ENCODE measurements at places on chromosomes 6 and 20.

GRCh38 chr6:74277777-74278186 lies 581.8 kb downstream of the CD109 start:
- no peak for DNase-seq

GRCh38 chr6:1910621-1911407 lies 301.1 kb downstream of the FOXC1 start:
- no peak for DNase-seq

DNA sequence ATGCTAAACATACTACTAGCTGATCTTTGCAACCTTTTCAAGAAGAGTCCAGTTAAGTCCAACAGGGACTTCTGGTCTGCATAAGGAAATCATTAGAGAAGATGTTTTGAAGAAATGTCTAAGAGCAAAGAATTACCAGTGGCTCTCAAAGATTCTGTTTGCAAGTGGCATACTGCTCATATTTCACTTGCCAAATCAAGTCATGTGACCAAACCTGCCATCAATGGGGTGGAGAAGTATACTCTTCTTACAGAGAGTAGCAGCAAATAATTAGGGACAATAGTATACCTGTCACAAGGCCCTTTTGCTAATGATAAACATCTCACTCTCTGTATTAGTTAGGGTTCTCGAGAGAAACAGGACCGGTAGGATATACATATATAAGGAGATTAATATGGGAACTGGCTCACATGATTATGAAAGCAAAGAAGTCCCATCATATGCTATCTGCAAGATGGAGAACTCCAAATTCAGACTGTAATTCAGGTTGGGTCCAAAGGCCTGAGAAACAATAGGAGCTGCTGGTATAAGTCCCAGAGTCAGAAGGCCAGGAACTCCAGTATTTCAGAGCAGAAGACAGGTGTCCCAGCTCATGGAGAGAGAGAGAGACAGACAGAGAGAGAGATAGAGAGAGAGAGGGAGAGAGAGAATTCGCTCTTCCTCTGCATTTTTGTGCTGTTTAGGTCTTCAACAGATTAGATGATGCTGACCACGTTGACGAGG lies 111.5 kb downstream of the LCA5 start:
- DNase-seq: no peak

DNA sequence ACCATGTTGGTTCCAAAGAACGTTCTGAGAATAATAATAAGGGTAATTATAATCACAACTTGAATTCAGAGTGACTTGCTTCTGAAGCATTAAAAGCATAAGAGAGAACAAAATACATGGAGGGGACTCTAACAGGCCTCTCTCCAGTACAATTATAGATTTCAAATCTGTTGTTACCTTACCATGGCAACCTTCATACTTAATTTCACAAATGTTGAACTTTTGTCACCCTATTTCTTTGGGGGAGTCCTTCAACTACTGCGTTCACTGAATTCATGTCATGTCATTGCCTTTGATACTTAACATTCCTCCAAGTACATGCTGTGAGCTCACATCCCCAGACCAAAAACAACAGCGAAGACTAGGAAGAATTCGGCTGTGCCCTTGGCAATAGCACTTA lies 104.0 kb downstream of the MKKS start:
- DNase-seq: no peak

GRCh38 chr6:101577091-101577490 lies 183.6 kb downstream of the GRIK2 start:
- DNase-seq: no peak

DNA sequence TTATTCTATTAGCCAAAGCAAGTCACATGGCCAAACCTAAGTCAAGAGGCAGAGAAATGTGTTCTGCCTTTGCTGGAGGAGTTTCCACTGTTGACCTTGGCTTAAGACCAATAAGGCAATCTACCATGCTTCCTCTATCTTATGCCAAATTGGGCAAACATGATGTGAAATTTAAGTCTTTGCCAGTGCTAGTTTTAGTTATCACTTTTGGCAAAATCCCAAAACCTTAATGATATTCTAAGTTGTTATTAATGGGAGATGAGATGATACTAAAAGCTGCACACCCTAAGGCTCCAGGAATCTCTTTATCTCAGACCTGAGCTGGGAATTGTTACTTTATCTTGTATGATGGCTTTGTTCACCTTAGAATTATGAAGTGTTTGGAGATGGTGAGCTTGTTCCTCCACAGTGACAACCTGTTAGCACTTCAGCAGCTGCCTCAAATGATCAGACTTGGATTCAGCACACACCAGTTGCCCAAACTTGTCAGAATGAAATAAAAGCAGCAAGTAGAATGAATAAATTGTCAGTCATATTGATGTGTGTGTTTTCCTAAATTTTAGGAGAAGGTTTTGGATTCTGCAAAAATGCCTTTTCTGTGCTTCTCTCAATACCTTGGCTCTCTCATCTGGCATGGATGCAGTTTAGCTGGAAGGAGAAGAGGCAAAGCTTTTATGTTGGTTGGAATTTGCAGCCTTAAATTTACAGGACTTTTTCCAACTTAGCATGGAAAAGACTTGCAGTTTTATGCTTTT lies 49.3 kb downstream of the RIN2 start:
- no peak for DNase-seq

DNA sequence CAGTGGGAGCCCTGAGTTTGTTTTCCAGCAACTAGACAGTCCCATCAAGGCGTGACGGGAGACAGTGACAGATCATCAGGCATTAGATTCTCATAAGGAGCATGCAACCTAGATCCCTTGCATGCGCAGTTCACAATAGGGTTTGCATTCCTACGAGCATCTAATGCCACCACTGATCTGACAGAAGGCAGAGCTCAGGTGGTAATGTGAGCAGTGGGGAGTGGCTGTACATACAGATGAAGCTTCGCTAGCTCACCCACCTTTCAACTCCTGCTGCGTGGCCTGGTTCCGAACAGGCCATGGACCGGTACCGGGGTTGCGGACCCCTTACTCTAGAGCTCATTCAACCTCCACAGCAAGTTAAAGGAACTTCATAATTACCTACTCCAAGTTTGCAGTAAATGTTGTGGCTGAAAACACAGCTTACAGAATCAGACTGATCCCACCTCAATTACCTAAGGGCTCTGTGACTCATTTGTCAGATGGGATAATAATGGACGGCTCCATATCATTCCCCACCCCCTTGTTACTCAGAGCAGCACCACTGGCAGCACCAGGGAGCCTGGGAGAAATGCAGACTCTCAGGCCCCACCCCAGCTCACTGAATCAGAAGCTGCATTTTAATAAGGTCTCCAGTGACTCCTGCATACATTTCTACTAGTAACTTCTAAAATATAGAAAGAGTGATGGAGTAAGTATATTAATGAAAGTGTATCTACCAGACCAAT lies 15.7 kb downstream of the PXMP4 start:
- DNase-seq: no peak

GRCh38 chr6:44800784-44801592 lies 413.5 kb downstream of the CDC5L start:
- no peak for DNase-seq

DNA sequence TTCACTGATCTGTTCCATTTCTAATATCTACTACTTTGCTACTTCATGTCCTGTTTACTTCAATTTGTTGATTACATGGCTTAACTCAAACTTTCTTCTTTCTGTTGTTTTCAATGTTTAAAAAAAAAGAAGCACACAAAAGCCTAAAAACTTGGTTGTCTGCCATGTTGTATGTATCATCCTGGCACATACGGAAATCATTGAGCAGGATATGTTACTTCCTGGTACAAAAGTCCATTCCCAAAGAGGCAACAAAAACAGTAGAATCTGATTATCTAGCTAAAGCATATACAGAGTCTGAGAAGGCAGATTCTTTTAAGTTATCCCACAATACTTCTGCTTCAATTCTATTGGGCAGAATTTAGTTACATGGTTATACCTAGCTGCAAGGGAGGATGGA lies 14.5 kb upstream of the COL12A1 start:
- no peak for DNase-seq

- DNase-seq: no peak
Measured at GRCh38 chr6:164924674-164925073, 384.7 kb downstream of the C6orf118 start.

- no peak for DNase-seq
Measured at GRCh38 chr6:115891111-115891669, 169.5 kb downstream of the FRK start.

DNA sequence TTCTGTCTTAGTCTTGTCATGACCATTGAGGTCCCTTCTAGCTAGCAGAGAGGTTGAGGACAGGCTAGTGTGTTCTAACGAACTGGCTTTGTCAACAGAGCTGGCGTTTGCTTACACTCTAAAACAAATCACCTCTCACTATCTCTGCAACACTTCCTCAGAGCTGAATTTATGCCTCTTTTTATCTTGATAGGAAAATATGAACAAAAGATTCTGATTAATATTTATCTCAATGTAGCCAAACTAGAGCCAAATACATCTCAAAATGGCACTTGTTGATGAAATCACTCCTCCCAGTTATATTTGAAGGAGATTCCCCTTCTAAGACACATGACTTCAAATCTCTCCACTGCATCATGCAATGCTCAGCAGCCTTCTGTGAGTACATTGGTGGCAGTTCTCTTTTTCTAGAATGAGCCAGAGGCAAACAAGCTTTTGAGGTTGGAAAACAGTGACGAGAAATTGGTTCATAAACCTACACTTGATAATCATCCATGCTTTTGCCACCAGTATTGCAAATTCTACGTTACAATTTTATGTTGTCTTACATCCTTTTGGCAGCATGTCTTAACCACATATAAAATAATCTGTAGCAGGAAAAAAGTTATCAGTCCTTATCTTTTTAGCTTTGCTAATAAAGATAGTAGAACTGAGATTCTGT lies 615.7 kb upstream of the CITED2 start:
- DNase-seq: no peak

- no peak for DNase-seq
Measured at GRCh38 chr6:39945626-39946025, 11.4 kb upstream of the MOCS1 start.

DNA sequence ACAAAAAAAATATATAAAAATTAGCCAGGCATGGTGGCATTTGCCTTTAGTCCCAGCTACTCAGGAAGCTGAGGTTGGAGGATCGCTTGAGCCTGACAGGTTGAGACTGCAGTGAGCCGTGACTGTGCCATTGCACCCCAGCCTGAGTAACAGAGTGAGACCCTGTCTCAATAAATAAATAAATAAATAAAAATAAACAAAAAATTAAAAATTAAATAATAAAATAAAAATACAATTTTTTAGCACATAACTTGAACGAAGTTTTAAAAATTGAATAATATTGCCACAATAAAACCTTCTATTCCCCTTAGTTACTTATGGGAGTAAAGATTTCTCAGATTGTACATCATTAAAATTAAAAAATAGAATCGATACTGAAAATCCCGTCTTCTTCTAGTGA lies 29.2 kb upstream of the CGA start:
- DNase-seq: no peak

DNA sequence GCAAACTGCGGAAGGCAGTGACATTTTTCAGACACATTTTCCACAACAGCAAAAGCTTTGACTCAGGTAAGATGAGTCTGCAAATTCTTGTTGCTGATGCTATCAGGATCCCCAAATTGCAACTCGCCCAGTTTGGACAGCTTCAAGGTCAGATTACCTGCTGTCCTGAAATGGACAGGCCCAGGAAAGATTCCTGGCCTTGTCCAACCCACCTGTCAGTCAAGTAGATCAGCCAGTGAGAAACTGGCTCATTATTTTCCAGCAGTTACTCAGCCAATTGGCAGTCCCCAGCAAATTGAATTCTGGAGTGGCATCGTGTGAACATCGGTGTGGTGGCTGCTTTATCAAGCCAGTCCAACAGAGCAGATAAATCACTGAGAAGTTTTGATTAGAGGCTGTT lies 84.5 kb upstream of the SNAP25 start:
- no peak for DNase-seq

- no peak for DNase-seq
Measured at GRCh38 chr20:51799401-51799860, 2.9 kb downstream of the SALL4 start.

DNA sequence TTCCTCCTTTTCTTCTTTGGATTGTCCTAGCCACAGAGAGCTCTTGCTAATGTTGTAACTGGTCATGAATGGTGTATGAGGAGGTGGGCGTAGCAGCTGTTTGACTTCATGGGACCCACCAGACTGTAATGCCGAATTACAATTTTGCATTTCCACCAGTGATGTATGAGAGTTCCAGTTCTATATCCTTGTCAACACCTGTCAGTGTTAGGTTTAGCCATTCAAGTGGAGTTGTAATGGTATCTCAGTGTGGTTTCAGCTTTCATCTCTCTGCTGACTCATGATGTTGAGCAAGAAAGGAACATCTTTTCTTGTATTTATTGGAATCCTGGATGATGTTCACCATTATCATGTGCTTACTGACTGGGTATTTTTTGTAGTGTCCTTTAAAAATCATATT lies 5.1 kb downstream of the IGF2R start:
- no peak for DNase-seq

GRCh38 chr6:149266659-149267058 lies 50.9 kb upstream of the TAB2 start:
- no peak for DNase-seq

- DNase-seq: no peak
Measured at GRCh38 chr6:119176445-119176844, 98.0 kb upstream of the FAM184A start.

GRCh38 chr6:20333721-20334269 lies 67.9 kb upstream of the E2F3 start:
- DNase-seq: no peak

DNA sequence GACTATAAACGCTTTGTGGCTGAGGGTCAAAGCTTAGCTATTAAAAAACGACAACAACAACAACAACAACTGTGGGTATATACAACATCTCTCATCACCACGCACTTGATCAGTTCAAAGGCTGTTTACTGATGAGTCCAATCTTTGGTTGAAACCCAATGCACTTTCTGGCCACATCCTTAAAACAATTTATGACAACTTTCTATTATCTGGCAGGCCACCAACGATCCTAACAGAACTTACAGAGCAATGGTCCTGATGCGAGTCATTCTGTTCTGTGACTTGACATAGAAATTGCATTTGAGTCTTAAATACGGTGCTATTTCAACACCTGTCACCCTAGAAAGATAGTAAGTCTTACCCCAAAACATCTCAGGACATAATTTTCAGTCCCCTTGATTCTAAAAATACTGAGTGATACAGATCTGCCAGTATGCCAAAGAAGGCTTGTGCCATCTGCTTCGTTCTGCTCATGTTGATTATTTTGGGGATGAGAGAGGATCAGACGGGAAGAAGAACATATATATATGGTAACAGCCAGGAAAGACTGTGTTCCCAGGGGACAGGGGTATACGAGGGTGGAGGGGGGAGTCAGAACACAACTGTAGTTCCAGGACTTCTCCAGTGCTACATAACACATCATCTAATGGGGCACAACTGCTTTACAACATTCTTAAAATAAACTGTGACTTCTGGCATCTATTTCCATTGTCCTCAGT lies 55.8 kb downstream of the PLAGL1 start:
- no peak for DNase-seq

Data from cortex of kidney (tissue), 1 donor.